Activated T-cell treated with anti-CD3 and anti-CD28 coated beads, Interleukin-2, amount 50 U/mL, for 72 hours (primary cell): ENCODE measurements at places on chromosomes 6 and 20.

GRCh38 chr6:83303426-83303825, 110.3 kb downstream of the RWDD2A start:
- no peak for DNase-seq

DNA sequence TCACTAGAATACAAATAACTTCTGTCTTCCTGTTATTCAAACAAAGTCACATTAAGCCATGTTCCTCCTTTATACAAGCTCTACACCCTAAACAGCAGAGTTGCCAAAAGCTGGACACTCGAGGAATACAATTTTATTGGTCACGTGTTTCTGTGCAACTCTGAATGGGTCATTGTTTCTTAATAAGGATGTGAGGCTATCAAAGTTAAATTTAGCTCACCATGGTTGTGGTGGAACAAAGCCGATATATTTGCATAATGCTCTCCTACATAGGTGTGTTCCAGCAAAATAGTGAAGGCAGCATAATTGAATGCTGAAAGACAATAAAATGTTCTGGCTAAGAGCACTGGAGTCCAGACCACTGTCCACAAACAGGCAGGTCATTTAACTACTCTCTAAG, 36.9 kb upstream of the CD2AP start:
- no peak for DNase-seq

- no peak for DNase-seq
Observed at GRCh38 chr6:100266494-100267401, 198.0 kb downstream of the SIM1 start.

GRCh38 chr6:34538581-34538980, 17.5 kb downstream of the SPDEF start:
- no peak for DNase-seq

DNA sequence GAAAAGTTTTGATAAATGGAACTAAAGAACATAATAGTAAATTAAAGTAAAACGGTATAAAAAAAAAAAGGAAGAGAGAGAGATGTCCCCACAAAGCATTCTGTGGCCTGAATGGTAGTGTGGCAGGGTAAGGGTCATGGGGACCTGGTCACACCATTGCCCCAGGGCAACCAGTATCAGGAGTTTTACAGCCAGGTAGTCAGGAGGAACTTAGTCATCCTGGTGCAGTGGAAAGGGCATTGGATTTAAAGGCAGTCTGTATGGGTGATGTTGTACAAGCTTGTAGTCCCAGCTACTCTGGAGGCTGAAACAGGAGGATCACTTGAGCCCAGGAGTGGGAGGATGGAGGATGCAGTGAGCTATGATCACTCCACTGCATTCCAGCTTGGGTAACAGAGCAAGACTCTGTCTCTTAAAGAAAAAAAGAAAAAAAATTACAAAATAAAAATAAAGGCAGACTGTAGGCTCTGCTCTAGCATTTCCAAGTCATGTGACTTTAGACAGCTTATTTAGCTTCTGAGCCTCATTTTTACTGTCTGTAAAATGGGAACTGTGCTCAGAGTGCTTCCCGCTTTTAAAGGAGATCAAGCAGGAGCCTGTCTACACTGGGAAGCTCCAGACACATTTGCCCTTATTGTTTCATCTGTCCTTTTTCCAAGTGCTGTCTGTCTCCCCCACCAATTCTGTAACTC, 112.8 kb upstream of the ARMC2 start:
- DNase-seq, result no peak

GRCh38 chr20:3233991-3234498, 4.9 kb downstream of the SLC4A11 start:
- DNase-seq, result no peak

DNA sequence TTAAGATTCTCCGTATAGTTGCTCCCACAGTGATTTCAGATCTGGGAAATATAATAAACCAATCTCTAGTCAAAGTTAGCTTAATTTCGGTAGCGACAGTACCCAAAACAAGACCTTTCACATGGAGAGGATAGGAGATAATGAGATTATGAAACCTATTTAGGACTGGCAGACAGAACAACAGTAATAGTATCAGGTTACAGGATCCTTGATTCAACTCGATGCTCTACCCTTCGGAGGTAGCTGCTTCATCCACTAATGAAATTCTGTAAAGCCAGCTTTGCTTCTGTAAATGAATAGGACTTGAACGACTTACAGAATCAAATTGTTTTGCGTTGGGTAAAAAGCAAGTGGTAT, 534 bp upstream of the AKIRIN2 start:
- no peak for DNase-seq

DNA sequence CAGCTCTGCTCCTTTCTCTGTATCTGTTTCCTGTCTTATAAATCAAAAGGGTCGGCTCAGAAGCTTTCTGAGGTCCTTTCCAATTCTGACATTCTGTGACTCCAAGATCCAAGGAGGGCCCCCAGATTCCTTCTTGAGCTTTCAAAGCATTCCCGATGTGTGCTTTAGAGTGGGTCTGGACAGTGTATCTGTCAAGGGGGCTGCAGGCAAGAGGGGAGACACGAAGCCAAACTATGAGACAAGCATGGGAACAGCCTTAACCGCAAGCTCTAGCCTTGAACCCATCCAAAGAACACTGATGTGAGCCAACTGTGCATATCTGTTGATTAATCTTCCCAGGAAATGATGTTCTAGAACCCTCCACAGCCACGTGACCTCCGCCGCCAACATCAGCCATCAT, 73.8 kb downstream of the TSHZ2 start:
- DNase-seq, result no peak

DNA sequence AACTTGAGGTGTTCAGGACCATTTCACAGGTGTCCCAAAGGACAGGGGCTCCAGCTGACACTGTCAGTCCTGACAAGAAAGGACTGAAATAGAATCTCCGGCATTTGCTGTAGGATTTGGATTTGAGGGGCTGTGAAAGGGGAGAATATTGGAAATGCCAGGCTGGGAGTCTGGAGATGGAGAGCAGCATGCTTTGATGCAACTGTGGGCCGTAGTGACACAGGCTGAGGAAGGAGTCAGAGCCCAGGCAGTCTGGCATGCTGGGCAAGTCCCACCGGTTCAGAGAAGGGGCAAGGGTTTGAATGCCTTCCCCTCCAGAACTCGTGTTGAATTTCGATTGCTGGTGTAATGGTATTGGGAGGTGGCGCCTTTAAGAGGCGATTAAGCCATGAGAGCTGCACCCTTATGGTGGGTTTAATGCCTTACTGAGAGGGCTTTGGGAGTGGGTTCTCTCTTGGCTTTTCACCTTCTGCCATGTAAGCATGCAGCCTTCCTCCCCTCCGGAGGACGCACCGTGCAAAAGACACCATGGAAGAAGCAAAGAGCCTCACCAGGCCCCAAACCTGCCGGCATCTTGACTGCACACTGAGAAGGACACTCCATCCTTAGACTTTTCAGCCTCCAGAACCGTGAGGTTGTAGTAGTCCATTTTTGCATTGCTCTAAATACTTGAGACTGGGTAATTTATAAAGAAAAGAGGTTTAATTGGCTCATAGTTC, 9.4 kb upstream of the PYGB start:
- no peak for DNase-seq

DNA sequence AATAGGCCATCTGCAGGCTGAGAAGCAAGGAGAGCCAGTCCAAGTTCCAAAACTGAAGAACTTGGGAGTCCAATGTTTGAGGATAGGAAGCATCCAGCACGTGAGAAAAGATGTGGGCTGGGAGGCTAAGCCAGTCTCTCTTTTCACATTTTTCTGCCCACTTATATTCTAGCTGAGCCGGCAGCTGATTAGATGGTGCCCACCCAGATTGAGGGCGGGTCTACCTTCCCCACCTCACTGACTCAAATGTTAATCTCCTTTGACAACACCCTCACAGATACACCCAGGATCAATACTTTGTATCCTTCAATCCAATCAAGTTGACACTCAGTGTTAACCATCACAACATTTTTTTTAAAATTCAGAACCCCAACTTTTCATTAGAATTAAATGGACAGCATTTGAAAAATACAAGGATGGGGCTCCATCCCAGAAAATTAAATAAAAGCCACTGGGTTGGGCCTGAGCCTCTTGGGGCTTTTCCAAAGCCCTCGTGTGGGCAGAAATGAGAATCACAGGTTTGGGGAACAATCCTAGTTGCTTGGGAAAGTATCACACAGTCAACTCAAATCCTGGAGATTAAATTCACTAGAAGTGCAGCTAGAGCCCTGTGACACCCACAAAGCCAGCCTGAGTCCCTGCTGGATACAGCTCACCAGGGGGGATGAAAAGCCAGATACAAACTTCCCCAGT, 2.2 kb downstream of the CLDN20 start:
- DNase-seq, result no peak

DNA sequence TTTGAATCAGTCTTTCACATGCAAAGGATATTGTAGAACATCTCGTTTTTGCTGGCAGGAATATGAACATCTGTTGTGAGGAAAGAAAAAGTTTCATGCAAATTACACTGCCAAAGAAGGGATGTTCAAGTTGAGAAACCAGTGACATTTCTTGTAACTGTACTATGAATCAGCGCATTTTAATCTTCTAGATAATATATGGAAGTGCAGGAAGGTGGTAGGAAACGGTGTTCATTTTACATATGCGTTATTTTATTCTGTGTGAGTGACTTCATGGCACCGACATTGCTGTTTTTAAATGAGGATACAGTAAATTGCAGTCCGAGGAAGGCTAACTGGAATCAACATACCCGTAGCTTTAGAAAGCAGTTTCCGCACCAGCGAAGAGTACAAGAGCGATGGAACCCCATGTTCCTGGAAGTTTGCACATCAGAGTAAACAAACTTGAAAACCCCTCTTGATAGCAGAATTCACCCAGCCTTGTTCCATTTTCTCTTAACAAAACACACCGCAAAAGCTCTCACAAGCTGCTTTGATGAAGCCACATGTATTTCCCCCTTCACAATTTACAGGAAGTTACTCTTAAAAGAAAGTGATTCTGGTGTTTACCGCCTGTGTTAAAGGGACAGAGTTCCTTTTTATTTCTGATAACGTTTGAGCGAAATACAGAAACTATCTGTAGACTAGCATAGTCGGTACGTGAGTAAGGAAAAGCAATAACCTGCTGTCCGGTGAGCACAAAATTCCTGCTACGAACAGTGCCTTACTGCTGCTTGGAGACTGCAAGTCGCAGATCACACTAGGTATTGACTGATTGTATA, 11.5 kb downstream of the PRDM1 start:
- peak; percentile 56 for DNase-seq

GRCh38 chr6:39137245-39137644, 22.3 kb upstream of the SAYSD1 start:
- DNase-seq, result peak; percentile 43

- DNase-seq, result no peak
Observed at GRCh38 chr6:12467706-12468670, 177.8 kb downstream of the EDN1 start.

DNA sequence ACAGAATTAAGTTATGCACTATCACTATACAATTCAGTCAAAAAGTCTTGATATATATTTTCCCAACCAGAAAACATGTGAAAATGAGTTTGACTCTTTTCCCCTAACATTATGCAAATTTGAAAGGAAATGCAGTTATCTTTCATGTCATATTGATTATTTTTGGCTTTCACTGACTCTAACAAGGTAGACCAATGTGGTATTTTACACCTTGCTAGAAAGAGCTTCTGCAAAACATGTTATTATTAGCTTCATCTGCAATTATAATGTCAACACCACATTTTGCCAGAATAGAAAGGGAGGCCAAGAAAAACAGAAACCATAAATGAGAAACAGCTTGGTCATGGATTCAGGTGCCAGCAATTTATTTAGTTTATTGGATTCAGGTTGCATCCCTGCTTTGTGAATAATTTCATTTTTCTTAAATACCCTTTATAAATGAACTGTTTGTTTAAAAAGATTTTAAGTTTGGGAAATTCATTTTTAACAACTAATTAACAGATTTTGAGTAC, 226.1 kb upstream of the GJE1 start:
- no peak for DNase-seq

DNA sequence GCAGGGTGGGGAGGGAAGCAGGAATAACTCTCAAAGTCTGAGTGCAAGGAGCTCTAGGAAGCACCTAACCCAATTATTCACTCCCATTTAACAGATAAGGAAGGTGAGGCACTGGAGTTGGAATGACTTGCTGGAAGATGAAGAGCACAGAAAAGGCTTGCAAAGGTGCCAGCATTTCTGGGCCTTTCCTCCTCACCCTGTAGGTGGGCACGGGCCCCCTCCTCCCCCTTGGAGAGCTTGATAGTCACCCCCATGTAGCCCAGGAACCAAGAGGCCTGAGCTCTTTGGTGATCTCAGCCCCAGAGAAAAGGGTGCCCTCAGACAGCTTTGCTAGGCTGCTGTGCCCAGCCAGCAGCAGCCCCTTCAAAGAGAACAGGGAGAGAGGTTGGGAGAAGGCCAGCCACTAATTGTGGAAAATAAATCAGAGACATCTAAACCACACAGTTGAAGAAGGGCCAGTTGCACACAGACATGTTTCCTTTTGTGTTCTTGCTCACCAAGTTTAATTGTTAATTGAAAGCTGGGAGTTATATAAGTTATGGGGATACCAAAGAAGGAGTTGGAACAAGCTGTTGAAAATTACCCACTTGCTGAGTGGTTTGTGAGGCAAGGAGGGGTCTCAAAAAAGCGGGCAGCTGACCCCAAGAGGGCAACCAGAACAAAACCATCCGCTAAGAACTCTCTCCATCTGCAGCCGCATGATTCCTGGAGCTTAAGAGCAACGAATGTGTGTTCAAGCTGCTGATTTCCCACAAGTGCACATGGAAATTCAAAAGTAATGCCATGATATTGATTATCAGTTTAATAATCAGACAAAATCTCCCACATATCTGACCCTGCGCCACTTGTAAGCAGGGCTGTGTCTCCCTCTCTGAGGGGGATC, 77.0 kb downstream of the MRPL14 start:
- DNase-seq, result no peak

GRCh38 chr6:44255871-44256774, 1.2 kb downstream of the SLC35B2 start:
- DNase-seq, result no peak

DNA sequence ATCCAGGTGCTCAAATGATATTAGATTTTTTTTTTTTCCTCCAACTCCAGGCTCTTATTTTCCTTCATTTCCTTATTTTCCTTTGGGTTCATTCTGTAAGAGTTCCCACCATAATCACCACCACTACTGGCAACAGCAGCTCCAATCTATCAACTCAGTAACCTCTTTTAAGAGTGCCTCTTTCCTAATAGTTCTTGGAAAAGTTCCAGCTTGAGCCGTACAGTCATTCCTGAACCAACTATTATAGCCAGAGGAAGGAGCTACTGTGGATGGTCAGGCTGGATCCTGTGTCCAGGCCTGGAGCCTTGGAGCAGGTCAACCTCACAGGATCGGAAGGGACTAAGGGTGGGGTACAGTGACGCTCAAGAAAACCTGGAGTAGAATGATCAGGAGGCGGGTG, 4.2 kb upstream of the ANGPT4 start:
- DNase-seq, result no peak

DNA sequence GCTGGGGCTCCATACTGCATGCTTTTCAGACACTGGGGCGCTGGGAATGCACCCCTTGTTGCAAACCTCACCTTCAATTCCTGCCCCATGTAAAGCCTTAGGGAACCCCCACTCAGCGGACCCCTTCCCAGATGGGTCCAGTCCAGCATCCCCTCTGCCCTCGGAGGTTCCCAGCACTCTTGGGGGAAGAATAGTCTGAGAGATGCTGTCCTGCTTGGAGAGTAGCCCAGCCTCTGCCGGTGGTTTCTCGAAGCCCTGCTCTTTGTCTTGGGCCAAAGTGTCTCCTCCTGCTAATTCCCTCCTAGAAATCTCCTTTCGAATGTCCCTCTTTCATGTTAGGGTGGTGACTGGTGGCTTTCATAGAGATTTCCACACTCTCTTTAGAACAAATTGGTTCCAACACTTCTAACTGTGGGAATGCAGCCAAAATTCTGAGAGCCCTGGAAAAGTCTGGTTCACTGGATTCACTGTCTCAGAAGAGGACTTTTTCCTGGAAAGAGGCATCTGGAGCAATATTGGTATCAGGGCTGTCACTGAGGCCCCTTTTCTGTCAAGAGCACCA, 24.9 kb upstream of the SULF2 start:
- DNase-seq, result no peak
